ENCODE measurements at places on chromosomes 1 and 21. TPM values are rescaled to one million over a fixed set of nuclear protein-coding genes. Genes with fewer than 3 reads are reported as not detected.

GRCh38 chr1:177800400-177801088, 169.3 kb downstream of the SEC16B start:
- no peaks in the 10 kb centered on the region for H3K4me1 ChIP-seq
- H3K27me3 ChIP-seq: peaks cover 2% of the 10 kb centered on the region
- H3K36me3 ChIP-seq: no peaks in the 10 kb centered on the region
- peak; percentile 72 for DNase-seq
- no peak overlapping the region for H3K4me3 ChIP-seq

The MAD2L2 gene
- 29.3 TPM for total RNA-seq

The LCE3B gene
- not detected for total RNA-seq

The TDRD5 gene
- not detected for total RNA-seq

- H3K36me3 ChIP-seq: no peaks in the 10 kb centered on the region
- no peak overlapping the region for H3K4me3 ChIP-seq
- H3K27ac ChIP-seq: no peak overlapping the region
- H3K4me1 ChIP-seq: no peaks in the 10 kb centered on the region
- peaks cover 4% of the 10 kb centered on the region for H3K27me3 ChIP-seq
These were observed 188.5 kb downstream of the GRIK3 start for GRCh38 chr1:36845802-36846201.

The S100A7A gene
- total RNA-seq: not detected

DNA sequence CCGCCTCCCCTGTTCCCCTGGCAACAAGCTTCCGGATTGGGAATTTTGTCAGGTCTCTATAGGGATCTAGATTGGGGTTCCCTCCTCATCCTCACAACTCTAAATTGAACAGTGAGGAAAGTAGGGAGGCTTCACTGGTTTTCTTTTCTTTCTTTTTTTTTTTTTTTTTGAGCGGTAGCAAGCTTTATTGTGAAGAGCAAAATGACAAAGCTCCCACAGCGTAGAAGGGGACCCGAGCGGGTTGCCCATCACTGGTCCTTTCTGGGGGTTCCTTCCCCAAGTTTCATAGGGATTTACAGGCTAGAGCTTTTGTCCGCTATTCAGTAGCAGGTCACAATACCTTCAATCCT, 10.3 kb downstream of the ARHGEF2 start:
- DNase-seq: no peak
- H3K27me3 ChIP-seq: no peaks in the 10 kb centered on the region
- H3K4me1 ChIP-seq: peaks cover 47% of the 10 kb centered on the region
- H3K4me3 ChIP-seq: no peak overlapping the region

DNA sequence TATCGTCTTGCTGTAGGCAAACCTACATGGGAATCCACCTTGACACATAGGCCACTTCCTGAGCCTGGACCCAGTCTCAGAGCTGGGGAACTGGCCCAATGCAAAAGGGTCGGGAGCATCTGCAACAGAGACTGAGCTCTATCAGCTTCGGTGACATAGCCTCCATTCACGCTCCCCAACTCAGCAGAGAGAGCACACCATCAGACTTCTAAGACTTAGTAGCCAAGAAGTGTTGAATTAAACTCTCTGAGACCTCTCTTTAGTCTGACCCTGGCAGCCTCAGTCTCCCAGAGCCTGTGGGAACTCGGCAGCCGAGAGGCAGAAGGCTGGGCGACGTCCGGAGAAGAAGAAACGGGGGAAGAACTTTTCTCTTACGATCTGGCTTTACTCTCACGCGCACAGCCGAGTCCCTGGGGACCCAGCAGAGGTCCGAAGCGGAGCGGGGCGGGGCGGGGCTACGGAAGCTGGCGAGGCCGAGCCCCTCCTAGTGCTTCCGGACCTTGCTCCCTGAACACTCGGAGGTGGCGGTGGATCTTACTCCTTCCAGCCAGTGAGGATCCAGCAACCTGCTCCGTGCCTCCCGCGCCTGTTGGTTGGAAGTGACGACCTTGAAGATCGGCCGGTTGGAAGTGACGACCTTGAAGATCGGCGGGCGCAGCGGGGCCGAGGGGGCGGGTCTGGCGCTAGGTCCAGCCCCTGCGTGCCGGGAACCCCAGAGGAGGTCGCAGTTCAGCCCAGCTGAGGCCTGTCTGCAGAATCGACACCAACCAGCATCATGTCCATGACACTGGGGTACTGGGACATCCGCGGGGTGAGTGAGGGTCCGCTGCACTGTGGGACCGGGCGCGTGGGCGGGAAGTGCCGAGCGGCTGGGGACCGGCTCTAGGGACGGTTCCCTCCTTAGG, at the start of gene GSTM4:
Gene GSTM4 (plus strand): TSS at position 485 of the 905 bp plus-strand sequence. CDS start 291 bp downstream, at position 776.
- no peak within 1 kb of the TSS for H3K27ac ChIP-seq
- peaks cover 5% of the 10 kb centered on the region for H3K27me3 ChIP-seq
- peaks cover 18% of the 10 kb centered on the region for H3K4me1 ChIP-seq
- peak; percentile 61 for DNase-seq

DNA sequence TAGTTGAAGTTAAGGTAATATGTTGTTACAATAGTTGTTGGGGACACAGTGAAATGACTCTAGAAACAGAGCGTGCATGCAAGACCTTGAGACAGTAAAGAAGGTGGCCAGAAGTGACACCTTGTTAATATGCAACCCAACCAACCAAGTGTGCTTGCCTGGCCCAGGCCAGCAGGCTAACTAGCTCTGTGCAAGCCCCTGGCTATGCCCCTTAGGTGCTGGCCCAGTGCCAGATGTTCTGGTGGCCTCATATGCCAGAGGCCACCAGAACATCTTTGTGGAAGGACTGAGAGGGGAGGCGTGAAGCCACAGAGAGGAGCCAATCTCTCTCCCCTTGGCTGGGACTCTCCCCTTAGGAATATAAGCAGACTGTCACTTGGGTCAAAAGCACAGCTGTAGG, 111.2 kb upstream of the JUN start:
- no peaks in the 10 kb centered on the region for H3K27me3 ChIP-seq
- H3K4me1 ChIP-seq: peaks cover 13% of the 10 kb centered on the region
- H3K4me3 ChIP-seq: no peak overlapping the region
- no peak for DNase-seq

- H3K4me1 ChIP-seq: peaks cover 19% of the 10 kb centered on the region
- DNase-seq: no peak
- no peaks in the 10 kb centered on the region for H3K36me3 ChIP-seq
These were observed 200.4 kb downstream of the DYRK1A start for GRCh38 chr21:37566790-37567615.

Measured in astrocyte (in vitro differentiated cells and primary cell).